ENCODE measurements at places on chromosomes 3 and 15. TPM values are rescaled to one million over a fixed set of nuclear protein-coding genes. Genes with fewer than 3 reads are reported as not detected.

CNTN3 gene
- total RNA-seq, result 1.6 TPM

PSMD6 gene
- 101 TPM for total RNA-seq

- no peak for DNase-seq
These were observed 4.3 kb downstream of the DNASE1L3 start for GRCh38 chr3:58206406-58207011.

GRCh38 chr3:95424279-95424678 lies 1361.4 kb downstream of the NSUN3 start:
- no peak for DNase-seq

- DNase-seq, result no peak
These were observed 265.8 kb downstream of the RPLP1 start for GRCh38 chr15:69718436-69718835.
